ENCODE measurements at places on chromosomes 4 and X.
A peak's percentile ranks its signal among the peaks of the same experiment; 100 is the strongest.

DNA sequence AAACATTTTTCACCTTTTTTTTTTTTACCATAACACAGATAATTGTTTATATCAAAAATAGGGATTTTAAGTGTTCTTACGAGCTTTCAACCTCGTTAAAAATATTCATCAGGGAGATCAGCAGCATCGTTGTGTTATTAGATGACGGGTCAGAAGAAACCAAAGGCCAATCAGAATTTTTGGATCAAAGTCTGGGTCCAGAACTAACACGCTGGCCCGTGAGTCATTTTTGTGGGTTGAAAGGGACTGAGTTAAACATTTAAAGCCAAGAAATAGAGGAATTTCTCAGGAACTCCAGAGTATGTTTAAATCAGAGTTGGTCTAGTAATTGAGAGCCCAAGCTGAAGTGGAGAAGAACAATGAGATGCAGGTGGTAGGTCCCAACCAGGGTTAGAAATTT is 170.8 kb downstream of the TLL1 start:
- no peak for DNase-seq

GRCh38 chr4:16686195-16686594 is 212.2 kb downstream of the LDB2 start:
- no peak for DNase-seq

DNA sequence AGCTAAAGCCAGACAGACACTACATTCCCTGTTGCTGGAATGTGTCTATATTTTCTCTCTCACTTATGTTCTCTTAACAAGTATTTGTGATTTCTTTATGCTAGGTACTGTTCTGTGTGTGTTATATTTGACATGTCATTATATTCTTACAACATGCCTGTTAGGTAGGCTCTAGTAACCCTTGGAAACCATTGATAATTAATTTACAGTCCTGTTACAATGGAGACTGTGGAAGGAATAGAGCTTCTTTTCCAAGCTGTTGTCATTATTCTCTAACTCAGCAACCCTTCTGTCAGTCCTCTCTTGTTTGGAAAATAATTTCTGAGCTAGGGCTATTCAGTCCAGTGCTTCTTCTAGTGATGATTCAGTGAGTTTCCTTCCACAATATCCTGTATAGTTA is 419.1 kb upstream of the BOD1L1 start:
- no peak for DNase-seq

GRCh38 chr4:7336732-7337131 is 98.0 kb downstream of the PSAPL1 start:
- no peak for DNase-seq

DNA sequence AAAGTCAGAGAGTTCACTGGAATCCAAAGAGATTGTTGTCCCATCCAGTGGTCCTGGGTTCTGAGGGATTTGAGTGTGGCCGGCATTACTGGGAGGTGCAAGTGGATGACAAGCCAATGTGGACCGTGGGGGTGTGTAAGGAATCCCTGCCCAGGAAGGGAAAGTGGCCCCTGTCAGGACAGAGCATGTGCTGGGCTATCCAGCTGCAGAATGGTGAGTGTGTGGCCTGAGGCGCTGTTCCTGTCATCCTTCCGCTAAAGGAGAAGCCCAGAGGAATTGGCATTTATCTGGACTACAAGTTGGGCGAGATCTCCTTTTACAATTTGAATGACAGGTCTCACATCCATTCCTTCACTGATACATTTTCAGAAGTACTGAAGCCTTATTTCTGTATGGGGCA is 20.4 kb upstream of the TRIM60 start:
- no peak for DNase-seq

DNA sequence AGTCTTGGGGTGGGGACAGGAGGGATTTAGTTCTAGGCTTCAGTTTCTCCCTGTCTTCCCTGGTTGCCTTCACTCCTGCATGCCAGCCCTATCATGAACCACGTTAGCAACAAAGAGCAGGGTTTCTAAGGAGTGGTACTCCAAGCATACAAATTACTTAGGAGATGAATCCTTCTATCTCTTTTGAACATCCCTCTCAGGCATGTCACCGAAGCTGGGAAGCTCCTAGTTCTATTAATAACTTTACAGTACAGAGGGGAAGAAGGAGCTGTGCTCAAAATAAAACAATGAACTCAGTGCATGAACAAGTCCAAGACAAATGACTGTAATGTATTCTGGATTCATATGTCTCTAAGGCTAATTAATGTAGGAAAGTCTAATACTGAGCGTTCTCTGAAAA is 450.6 kb upstream of the RASGEF1B start:
- no peak for DNase-seq

DNA sequence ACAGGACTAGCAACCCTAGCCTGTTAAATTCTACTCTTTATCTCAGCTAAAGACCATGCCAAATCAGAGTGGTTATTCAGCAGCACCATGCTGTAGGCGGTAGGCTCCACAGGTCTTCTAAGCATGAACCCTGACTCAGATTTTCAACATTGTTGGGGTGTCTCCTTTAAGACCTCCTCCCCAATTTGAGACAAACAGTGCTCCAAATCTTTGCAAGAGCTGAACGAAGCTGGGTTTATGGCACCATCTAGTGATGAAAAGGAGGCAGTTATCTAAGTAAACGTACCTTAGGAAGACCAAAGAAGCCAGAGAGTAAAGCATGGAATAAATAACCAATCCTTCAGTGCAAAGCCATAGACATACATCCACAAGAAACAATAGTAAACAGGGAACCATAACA is 334.5 kb upstream of the SLC7A11 start:
- no peak for DNase-seq

- DNase-seq: no peak
These were observed 153.3 kb downstream of the PRDM5 start for GRCh38 chr4:120769227-120769626.

DNA sequence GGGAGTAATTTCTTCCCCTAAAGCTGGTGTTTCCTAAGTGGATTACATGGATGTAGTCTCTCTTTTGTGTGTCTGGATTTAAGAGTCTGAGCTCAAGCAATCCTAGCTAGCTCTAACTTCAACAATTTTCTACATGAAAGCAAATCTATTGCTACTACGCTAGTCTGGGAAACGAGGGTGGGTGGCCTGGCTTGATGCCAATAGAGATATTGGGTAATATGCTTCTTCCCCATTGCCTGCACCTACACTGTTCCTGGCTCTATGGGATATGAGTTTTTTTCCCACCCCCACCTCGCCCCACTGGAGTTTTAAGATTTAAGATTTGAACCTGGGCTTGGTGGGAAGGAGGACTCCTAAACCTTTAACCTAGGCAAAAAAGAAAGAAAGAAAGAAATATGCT is 158.8 kb downstream of the RBM46 start:
- DNase-seq: no peak

DNA sequence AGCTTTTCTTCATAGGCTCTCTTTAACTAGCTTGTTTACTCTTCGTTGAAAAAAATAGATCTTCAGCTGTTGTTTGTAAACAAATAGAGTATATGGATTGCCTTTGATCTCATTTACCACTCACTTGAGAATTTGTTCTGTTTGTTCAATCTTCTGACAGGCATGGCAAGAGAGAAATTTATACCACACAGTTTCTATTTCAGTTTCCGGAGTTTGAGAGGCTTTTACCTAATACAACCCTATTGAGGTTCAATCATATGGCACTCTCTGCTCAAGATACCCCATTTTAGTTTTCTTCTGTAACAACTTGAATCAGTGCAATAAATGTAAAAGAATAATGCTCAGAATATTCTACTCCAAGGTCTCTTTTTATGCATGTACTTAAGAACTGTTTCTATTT is 148.0 kb downstream of the EMCN start:
- no peak for DNase-seq

- DNase-seq: no peak
These were observed 87.8 kb downstream of the VCX2 start for GRCh38 chrX:8083286-8083685.

- no peak for DNase-seq
These were observed 407.7 kb downstream of the ARAP2 start for GRCh38 chr4:35836596-35836995.

GRCh38 chr4:106715825-106716224 is 320.3 kb downstream of the DKK2 start:
- no peak for DNase-seq

- DNase-seq: no peak
These were observed 227.9 kb upstream of the ANKRD50 start for GRCh38 chr4:124940387-124940786.

- DNase-seq: no peak
These were observed 24.0 kb downstream of the PPEF2 start for GRCh38 chr4:75878246-75878756.

GRCh38 chr4:18021470-18021719 is 160 bp downstream of the LCORL start:
- DNase-seq: no peak

GRCh38 chr4:70306076-70306475 is 28.7 kb upstream of the CABS1 start:
- no peak for DNase-seq

DNA sequence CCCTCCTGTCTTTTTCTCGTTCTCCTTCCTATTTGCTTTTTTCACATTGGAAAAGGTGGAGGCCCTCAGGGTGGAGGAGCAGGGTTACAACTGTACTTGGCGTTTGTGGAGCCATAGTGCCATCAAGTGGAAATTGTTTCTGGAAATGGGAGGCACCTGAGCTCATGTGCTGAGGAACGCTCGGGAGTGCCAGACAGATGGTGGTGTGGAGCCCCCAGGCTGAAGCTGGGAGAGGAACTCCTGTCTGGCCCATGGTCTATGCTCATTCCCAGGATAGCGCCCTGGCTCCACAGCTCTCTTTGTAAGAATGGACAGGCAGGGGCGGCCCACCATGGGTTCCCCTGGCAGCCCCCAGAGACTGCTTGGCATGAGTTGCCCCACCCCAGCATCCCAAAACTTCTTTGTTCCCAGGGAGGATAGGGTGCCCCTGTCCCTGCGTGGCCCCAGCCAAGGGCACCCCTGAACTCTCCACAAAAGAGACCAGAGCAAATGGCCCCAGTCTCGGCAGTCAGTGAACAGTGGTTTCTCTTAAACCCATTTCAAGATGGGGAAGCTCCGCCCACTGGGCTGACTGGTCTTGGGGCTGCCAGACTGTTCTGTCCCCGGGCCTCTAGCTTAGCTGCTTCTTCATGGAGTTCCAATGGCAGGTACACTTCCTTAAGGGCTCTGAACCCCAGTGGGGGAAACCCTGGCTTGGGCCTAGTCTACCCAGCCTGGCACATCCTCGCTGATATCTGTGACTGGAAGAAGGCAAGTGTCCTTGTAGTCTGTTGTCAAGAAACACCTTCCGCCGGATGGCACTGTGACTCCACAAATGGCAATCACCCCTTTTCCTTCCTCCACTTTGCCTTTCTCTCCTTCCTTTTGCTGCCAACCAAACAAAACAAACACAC is 70.1 kb downstream of the NBDY start:
- DNase-seq: peak; percentile 15

All from CD4-positive, alpha-beta T cell treated with Interleukin-15 for 1 hour (primary cell).